GM12878 (cell line): ENCODE measurements at places on chromosomes 13 and 19. TPM values are rescaled to one million over a fixed set of nuclear protein-coding genes. Genes with fewer than 3 reads are reported as not detected.

DNA sequence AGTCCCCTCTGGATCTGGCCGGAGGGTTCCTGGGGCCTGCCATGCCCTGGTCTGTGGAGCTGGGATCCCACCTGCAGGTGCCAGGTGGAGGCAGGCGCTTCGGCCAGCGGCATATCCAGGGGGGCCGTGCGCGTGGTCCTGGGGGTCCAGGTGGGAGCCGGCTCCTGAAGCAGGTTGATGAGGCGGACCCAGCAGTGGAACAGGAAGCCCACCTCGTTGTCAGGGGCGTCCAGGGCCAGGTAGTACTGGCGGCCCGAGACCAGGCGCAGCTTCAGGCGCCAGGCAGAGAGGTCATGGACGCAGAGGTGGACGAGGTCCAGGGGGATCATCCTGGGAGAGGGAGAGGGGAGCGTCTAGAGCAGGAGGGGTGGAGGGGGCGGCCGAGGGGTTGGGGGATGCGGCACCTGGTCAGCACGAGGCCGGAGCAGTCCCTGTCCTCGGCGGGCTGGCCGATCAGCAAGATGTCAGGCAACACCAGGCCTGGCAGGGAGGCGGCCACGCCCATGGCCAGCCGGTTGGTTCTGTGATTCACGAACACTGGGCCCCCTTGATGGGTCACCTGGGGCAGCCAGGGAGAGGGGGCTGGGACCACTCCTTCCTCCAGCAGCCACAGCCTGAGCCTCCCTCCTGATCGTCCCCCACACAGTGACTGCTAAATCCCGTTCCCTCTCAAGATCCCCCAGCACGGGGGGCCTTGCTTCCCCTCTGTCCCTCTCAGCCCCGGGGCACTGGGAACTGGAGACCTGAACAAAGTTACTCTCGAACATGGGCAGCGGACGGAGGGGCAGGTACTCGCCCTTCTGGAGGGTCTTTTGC is 678 bp downstream of the GARIN5B start:
- no peaks in the 10 kb centered on the region for H3K36me3 ChIP-seq
- H3K27ac ChIP-seq = no peak overlapping the region
- no peak for DNase-seq
- H3K4me3 ChIP-seq = no peak overlapping the region

DNA sequence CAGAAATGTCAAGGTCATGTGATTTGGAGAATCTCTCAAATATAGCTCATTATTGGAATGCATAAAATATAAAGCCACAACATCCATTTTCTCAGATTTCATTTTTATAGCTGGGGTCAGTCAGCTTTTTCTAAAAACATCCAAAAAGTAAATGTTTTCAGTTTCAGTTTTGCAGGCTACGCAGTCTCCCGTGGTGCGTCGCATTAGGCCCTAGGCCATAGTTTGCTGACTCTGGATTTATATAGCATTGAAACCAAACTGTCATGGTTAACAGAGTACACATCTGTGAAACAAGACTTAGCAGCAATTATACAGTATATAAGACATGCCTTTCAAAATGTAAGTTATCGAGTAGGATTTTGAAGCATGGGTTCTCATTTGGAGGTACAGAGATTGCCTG is 140.0 kb downstream of the IRS2 start:
- H3K27me3 ChIP-seq = no peaks in the 10 kb centered on the region
- H3K4me3 ChIP-seq = no peak overlapping the region
- H3K27ac ChIP-seq = no peak overlapping the region
- no peaks in the 10 kb centered on the region for H3K4me1 ChIP-seq
- peak; percentile 7 for DNase-seq

DNA sequence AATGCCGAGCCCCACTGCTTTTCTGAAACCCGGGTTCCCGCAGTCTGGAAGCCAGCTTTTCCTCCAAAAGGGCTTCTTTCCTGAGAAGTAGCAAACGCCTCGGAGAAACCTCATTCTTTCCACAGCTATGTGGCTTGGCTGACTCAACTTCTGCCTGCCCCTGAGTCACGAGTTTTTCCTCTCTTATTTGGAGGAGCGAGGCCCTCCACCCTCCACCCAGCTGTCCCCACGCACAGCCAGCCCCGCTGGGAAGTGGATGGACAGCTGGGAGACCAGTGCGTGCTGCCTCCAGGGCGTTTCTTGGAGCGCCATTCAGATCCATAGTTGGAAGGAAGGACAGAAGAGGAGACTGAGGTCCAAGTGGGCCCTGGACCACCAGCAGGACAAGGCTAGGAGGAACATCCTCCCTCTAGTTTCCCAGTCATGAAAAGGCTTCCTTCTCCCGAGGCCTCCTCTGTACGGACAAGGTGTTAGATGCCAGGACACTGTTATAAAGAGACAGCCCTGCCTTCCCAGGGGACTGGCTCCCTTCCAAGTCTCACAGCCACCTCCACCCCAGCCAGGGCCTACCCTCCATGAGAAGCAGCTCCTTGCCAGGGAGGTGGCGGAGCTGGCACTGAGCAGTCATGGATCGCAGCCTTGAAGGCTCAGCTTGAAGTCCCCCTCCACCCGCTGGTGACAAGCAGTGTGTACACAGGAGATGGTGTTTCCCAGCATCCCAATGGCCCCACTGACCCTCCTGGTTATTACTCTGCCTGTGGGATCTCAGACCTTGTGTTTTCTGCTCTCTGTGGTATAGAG is 2.5 kb upstream of the PLEKHF1 start:
- no peaks in the 10 kb centered on the region; the same call in 1 of the 2 replicates for H3K36me3 ChIP-seq
- no peaks in the 10 kb centered on the region for H3K27me3 ChIP-seq
- H3K4me3 ChIP-seq = no peak overlapping the region
- H3K4me1 ChIP-seq = peaks cover 13% of the 10 kb centered on the region
- DNase-seq = no peak
- no peak overlapping the region for H3K27ac ChIP-seq

DNA sequence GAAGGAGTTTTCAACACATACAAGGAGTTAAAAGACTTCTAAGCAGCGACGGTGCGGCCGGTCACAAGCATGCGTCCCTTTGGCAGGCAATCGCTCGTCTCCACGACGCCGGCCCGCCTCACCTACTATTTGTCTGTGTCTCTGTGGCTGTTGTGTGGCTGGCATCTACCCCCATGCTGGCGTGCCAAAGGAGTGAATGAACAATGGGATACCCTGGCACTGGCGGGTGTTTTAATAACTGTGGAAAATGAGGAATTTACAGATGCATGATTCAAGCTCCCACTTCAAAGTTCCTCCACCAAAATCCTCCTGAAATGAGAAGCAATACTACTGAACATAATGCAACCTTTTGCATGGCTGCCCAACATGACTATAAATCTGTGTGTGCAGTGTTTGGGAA is 176.6 kb downstream of the KLF5 start:
- H3K36me3 ChIP-seq = no peaks in the 10 kb centered on the region
- no peaks in the 10 kb centered on the region for H3K4me1 ChIP-seq
- DNase-seq = no peak
- H3K4me3 ChIP-seq = no peak overlapping the region

DNA sequence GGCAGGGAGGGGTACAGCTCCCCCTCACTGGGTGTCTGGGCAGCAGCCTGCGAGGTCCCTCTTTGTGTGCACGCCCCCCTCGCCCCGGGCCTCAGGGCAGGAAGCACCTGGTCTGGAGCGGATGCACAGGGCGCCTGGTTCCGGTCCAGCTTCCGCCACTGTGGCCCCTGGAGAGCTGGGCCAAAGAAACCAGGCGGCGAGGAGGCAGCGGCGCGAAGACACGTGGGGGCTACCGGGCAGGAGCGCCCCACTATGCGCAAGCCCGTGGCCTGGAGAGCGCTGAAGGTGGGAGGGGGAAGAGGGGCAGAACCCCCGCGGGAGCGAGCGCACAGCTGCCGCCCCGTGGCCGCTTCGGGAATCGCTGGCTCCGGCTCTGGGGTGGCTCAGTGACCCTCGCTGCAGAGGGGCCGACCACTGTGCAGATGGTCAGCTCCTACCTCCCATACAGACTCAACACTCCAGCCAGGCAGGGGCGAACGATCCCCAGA is 1.7 kb upstream of the LYL1 start:
- H3K4me1 ChIP-seq = peaks cover 41% of the 10 kb centered on the region
- peak overlapping the region; percentile 90 for H3K27ac ChIP-seq
- H3K27me3 ChIP-seq = no peaks in the 10 kb centered on the region
- H3K4me3 ChIP-seq = peak overlapping the region; percentile 61

DNA sequence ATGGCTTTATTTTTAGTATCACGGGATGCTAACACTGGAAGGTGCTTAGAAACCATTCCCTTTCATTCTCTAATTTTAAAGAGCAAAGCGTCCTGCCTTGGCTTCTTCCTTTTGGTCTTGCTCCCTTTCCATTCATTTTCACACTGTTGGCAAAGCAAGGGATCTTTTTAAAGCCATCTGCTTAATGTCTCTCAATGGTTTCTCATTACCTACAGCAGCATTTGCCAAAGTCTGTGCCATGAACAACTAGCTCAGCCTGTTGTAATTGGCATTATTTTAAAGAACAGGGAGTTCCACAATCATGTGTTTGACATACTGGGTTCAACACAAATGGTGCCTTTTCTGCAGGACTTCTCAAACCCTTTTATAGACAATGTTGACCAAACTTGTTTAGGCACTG is 444.3 kb downstream of the GPC6 start:
- no peaks in the 10 kb centered on the region for H3K36me3 ChIP-seq
- DNase-seq = no peak
- H3K27me3 ChIP-seq = no peaks in the 10 kb centered on the region

- no peak for DNase-seq
- H3K4me3 ChIP-seq = no peak overlapping the region
- no peaks in the 10 kb centered on the region for H3K27me3 ChIP-seq
- H3K27ac ChIP-seq = no peak overlapping the region
These were observed 88.6 kb downstream of the DCT start for GRCh38 chr13:94390881-94391280.

- H3K4me3 ChIP-seq = no peak overlapping the region
- no peaks in the 10 kb centered on the region for H3K4me1 ChIP-seq
- H3K27ac ChIP-seq = no peak overlapping the region
- no peaks in the 10 kb centered on the region for H3K27me3 ChIP-seq
These were observed 20.2 kb upstream of the ERVV-1 start for GRCh38 chr19:52993342-52994178.

DNA sequence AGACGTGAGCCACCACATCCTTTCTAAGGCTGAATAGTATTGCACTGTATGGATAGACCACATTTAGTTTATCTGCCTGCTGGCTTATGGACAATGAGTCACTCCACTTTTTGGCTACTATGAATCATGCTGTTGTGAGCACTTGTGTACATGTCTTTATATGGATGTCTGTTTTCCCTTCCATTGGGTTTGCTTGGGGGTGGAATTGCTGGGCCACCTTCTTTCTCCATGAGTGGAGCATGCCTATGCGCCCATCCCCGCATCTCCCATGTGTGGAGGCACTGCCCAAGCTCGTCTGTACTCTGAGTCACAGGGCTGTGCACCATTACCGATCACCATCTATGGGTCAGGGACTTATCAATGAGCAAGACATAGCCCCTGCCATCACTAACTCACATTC is 127.2 kb upstream of the GJB6 start:
- H3K4me1 ChIP-seq = no peaks in the 10 kb centered on the region
- DNase-seq = no peak
- H3K27me3 ChIP-seq = no peaks in the 10 kb centered on the region
- no peak overlapping the region for H3K4me3 ChIP-seq
- no peak overlapping the region for H3K27ac ChIP-seq
- no peaks in the 10 kb centered on the region for H3K36me3 ChIP-seq

- no peaks in the 10 kb centered on the region for H3K4me1 ChIP-seq
- no peak overlapping the region for H3K27ac ChIP-seq
- no peaks in the 10 kb centered on the region for H3K27me3 ChIP-seq
- no peak for DNase-seq
- no peak overlapping the region for H3K4me3 ChIP-seq
These were observed 151.5 kb downstream of the ZNF737 start for GRCh38 chr19:20414120-20414519.

GRCh38 chr13:108408672-108409071 is 139.2 kb downstream of the TNFSF13B start:
- no peak for DNase-seq
- no peak overlapping the region for H3K4me3 ChIP-seq
- H3K4me1 ChIP-seq = no peaks in the 10 kb centered on the region
- H3K27me3 ChIP-seq = no peaks in the 10 kb centered on the region
- no peaks in the 10 kb centered on the region for H3K36me3 ChIP-seq
- H3K27ac ChIP-seq = no peak overlapping the region

GRCh38 chr13:25319771-25320170 is 18.3 kb downstream of the NUP58 start:
- no peak overlapping the region for H3K27ac ChIP-seq
- H3K4me3 ChIP-seq = no peak overlapping the region
- H3K36me3 ChIP-seq = peaks cover 1% of the 10 kb centered on the region; the same call in 1 of the 2 replicates
- DNase-seq = no peak
- H3K4me1 ChIP-seq = no peaks in the 10 kb centered on the region

MZT1 gene
- 18.8 and 19.0 TPM in 2 replicates for total RNA-seq

LATS2 gene
- total RNA-seq = 7.8 and 9.8 TPM in 2 replicates

TMC4 gene
- 0.27 and 0.33 TPM in 2 replicates for total RNA-seq

TUBB4A gene
- 22.4 and 30.4 TPM in 2 replicates for total RNA-seq

SIGLECL1 gene
- total RNA-seq = not detected in 2 replicates
